ENCODE measurements at places on chromosomes 7 and 10.

- no peak for DNase-seq
These were observed 57.4 kb downstream of the CHST15 start for GRCh38 chr10:124035928-124036558.

DNA sequence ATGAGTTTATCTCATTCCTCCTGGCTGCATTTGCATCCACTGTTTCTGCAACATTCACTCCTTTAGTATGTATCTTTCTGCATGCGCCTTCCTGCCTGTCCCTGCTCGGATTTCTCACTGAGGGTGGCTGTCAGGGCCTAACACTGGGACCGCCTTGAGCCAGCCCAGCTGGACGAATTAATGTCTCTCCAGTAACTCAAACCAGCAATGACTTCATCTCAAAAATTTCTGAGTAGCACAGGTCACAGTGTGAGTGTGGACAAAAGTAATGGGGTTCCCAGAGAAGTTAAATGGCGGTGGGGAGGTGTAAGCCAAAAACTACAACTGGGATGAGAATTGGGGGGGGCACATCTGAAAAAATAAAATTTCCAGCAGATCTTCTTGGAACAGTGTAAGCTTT is 444.0 kb upstream of the MGMT start:
- DNase-seq, result no peak

- no peak for DNase-seq
These were observed 89.9 kb upstream of the JAZF1 start for GRCh38 chr7:28270536-28270935.

DNA sequence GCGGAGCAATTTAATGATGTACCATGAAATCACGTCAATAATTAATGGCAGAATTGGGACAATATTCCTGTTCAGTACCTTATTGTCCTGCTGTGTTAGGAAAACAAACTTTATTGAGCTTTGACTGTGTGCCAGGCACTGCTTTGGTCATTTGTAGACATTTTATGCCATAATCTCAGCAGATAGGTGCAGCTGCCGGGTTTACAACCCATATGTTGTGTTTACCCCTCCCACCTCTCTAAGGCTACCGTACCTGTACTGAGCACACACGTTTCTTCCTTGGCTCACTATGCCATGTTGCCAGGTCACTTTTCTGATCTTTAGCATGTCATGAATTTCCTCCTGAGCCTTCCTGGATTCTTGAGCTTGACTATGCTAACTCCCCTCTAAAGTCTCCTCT is 422.2 kb downstream of the PHTF2 start:
- no peak for DNase-seq

- no peak for DNase-seq
These were observed 29.2 kb downstream of the PANK1 start for GRCh38 chr10:89615824-89616223.

DNA sequence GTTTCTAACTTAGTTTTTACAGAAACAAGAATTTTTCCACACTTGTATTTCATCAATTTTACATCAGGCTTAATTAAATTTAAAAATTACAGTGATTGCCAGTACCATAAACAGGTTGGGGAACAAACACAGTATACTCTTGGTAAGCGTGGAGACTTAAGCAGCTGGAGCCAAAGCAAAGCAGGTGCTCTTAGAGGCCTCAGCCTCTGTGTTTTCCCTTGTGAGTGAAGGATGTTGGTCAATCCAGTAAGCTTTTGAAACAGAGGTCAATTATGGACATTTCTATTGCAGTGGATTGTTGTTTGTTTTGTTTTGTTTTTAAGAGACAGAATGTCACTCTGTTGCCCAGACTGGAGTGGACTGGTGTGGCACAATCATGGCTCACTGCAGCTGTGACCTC is 100.6 kb upstream of the CELF2 start:
- no peak for DNase-seq

All from dorsolateral prefrontal cortex (tissue), 122 donors.